ENCODE measurements at places on chromosomes 1 and 21. TPM values are rescaled to one million over a fixed set of nuclear protein-coding genes. Genes with fewer than 3 reads are reported as not detected.
A peak's percentile ranks its signal among the peaks of the same experiment; 100 is the strongest.

The NRIP1 gene
- 14.1 TPM for total RNA-seq

The REN gene
- 2.2 TPM for total RNA-seq

- DNase-seq: peak; percentile 80
These were observed 4.9 kb downstream of the RGS1 start for GRCh38 chr1:192580351-192580962.

DNA sequence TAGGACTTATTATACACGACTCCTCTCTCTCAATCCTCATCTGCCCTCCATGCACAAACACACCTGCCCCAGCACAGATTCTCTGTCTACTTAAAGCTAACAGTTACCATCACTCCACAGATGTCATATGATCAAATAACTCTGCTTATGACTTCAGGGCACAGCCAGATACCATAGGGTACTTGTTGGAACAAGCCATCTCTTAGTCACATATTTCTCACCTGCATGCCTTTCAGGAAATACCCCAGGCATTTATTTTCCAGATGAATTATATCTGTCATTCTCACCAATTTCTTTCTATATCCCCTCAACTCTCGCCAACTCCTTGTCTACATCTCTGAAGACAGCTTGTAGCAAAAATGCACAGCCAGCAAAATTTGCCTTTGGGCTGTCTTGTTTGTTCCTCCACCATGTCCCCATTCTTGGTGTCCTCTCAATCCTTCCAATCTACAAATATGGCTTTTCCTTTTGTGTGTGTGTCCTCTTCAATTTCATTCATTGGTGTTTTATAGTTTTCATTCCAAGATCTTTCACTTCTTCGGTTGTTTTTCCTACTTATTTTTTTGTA is 353.9 kb upstream of the CAMK1G start:
- DNase-seq: no peak

The S100A1 gene
- total RNA-seq: not detected

GRCh38 chr1:152959273-152959672 is 11.2 kb upstream of the SPRR4 start:
- DNase-seq: no peak

The WNT3A gene
- total RNA-seq: not detected

DNA sequence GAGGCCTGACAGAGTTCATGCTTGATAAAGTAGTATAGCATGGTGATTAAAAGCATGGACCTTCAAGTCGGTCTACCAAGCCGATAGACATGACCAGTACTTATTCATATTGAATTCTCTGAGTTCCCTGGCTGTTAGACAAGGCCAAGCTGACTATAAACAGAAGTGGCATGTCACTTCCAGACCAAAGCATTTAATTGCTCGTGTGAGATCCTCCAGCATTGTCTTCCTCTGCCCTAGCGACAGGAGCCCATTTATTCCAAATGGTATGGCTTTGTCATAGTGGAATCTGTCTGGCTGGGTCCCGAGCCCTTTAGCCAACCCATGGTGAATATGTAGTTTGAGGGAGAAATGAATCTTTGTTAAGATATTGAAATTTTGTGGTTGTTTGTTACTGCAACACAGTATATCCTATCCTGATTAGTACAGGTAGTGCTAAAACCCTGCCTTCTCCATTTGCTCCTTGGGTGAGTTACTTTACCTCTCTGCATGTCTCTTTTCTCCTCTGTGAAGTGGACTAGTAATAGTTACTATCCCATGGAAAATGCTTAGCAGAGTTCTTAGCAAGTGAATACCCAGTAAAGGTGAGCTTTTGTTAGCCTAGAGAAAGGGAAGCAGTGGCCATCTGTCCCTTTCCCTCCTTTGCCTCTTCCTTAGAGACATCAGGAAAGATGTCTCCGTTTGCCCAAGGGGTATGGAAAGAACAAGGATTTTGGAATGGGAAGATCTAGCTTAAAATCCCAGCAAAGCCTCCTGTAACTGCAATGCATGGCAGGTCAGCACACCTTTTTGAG is 77.6 kb upstream of the CD1D start:
- DNase-seq: no peak

DNA sequence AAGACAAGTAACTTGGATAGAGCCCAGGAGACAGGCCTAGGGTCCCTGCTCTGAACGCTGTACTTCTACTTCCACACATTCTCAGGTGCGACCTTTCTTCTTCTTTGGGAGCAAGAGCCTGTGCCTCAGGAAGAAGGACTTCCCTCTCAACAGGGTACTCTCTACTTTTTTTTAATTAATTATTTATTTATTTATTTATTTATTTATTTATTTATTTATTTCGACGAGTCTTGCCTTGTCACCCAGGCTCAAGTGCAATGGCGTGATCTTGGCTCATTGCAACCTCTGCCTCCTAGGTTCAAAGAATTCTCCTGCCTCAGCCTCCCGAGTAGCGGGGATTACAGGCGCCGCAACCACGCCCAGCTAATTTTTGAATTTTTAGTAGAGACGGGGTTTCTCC is 361.6 kb downstream of the FAM72C start:
- DNase-seq: no peak

DNA sequence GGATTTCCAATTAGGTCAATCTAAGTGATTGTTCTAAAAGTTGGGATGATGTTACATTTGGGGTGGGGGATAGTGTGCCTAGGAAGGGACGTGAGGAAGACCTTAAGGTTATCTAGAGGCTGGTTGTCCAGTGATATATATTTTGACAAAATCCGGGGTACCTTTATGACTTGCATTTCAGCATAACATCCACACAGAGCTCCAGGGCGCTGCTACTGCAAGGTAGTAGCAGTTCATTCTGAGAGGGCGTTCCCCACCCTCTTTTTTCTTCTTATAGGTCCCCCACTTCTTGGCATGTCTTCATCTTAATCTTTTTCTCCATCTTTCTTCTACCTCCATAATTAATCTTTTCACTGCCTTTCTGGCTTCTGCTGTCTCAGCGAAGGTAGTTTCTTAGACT is 161.9 kb downstream of the CACNA1E start:
- DNase-seq: no peak

DNA sequence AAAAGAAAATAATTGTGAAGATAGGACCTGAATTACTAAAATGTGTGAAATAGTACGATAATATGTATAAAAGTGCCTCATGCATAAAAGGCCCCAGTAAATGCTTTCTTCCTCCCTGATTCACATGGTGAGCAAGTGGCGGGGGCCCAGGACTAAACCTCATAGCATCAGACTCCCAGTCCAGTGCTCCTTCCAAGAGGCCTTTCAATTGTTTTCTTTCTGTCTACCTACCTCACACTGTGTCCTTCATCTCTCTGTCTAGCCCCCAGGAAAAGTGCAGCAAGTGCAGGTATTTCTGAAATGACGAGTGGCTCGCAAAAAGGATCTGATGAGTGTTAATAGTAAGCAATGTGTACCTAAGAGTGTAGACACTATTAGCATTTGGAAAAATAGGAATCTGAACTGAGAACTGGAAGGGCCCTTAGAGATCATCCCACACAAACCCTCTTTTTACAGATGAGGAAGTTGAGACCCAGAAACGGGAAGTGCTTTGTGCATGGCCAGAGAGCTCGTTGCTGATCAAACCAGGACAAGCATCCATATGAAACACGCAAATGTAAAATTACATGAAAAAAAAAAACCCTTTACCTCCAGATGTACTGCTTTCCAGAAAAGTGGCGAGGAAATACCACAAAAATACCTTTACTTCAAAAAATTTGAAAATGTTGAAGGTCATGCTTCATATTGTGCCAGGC is 118.2 kb upstream of the HOOK1 start:
- no peak for DNase-seq

GRCh38 chr1:99860703-99861102 is 10.5 kb downstream of the AGL start:
- no peak for DNase-seq

DNA sequence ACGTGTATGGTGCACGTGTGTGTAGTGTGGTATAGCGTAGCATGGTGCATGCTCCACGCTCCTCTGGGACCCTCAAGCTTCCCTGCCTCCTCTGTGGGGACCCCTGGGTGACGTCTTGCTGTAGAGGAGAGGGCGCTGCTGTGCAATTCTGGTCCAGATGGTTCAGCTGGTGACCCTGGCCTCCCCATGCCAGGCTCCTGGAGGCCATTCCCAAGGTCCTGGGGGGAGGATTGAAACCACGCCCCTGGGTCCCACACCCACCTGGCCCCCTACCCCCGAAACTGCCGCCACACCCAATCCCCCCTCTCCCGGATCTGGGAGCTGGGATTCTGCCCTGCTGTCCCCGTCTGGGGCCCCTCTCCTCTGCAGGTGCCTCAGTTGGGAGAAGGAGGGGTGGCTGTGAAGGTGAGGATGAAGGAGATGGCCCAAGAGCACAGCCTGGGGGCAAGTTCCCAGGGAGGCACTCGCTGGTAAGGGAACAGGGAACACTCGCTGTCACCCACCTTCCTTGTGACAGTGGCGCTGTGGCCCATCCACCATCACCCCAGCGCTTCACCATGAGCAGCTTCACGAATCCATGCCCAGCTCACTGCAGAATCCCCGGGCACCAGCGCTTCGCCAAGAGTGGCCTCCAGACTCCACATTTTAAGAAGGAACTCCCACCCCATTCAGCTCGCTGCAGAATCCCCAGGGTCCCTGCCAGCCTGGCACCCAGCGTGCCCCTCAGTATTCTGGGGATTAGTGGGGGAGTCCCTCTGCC is 38.0 kb downstream of the WDR4 start:
- no peak for DNase-seq

The ILF2 gene
- 278 TPM for total RNA-seq

GRCh38 chr1:18240906-18241305 is 133.3 kb downstream of the IGSF21 start:
- DNase-seq: no peak
